ENCODE measurements at places on chromosomes 1 and 21. TPM values are rescaled to one million over a fixed set of nuclear protein-coding genes. Genes with fewer than 3 reads are reported as not detected.

GRCh38 chr1:12031039-12031980 lies 12.0 kb downstream of the MIIP start:
- H3K4me1 ChIP-seq, result no peaks in the 10 kb centered on the region
- H3K27me3 ChIP-seq, result no peaks in the 10 kb centered on the region
- peaks cover 25% of the 10 kb centered on the region for H3K36me3 ChIP-seq
- H3K4me3 ChIP-seq, result no peak overlapping the region

DNA sequence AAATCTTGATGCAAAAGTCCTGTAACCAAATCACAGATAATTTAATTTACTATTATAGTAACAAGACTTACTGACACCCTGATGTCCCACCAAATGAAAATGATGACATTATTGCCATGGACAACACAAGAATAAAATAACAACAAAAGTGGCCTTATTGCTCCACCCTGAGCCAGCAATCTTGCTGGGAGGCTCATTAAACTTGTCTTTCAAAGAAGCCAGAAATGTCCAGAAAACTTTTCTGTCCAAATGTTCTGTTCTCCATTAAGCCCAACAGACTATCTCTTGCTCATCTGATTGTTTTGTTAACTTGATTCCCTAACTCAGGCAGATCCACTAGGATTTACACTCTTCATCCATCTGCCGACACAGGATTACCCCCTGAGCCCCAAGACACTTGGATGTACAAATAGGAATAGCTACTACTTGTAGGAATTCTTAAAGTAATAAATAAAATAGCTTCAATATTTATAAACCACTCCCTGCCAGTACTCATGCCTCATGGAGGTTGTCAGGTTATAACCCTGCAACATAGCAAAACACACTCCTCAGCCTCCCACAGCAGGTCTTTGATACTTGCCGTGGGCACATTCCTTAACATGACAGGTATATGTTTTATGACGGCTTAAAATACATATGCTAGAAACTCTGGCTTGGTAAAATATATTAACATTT lies 84.9 kb downstream of the PTPN14 start:
- no peak overlapping the region for H3K27ac ChIP-seq
- H3K27me3 ChIP-seq, result peaks cover 2% of the 10 kb centered on the region
- no peak for DNase-seq
- H3K36me3 ChIP-seq, result no peaks in the 10 kb centered on the region
- H3K4me3 ChIP-seq, result no peak overlapping the region
- H3K4me1 ChIP-seq, result no peaks in the 10 kb centered on the region

DNA sequence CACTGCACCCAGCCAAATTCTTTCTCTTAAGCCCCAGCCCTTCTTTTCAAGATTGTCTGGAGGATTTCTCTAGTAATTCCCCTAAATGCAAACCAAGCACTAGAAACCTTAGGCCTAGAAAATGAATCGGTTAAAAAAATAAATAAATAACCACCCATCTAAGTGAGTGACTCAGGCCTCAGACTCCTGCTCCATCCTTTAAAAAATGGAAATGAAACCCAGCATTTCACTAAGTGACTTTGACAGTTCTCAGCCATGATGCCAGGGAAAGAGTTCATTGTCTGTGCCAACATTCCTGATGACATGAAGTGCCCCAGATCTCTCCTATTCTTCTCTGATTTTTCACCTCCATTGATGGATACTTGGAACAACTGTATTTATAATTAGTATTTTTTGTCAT lies 415.2 kb upstream of the DAB1 start:
- no peak overlapping the region for H3K27ac ChIP-seq
- H3K4me3 ChIP-seq, result no peak overlapping the region
- no peaks in the 10 kb centered on the region for H3K36me3 ChIP-seq
- no peak for DNase-seq
- peaks cover 1% of the 10 kb centered on the region for H3K27me3 ChIP-seq

GRCh38 chr1:20487236-20487590 lies 1.2 kb upstream of the CAMK2N1 start:
- peaks cover 14% of the 10 kb centered on the region for H3K4me1 ChIP-seq
- no peaks in the 10 kb centered on the region for H3K36me3 ChIP-seq
- H3K27me3 ChIP-seq, result peaks cover 36% of the 10 kb centered on the region
- DNase-seq, result no peak

DNA sequence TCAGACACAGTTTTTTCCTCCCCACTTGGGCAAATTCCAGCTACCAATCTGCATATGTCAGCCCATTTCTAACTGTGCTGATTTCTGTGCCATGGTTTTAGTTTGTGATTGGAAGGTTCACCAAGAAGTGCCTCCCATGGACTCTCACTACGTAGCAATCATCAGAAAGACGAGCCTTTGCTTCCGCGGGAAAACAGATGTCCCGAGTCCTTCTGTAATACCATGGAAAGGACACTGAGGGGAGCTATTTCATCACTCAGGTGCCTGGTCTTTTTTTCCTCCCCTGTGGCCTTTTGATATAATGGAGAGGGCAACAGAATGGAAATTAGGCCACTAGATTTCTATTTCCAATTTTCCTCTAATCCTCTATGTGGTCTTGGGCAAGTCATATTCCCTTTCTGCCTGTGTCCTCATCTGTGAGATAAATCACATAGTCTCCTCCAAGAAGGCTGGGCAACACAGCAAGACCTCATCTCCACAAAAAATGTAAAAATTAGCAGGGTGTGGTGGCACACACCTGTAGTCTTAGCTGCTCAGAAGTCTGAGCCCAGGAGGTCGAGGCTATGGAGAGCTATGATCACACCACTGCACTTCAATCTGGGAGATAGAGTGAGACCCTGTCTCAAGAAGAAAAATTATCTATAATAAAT lies 24.8 kb downstream of the LEMD1 start:
- no peaks in the 10 kb centered on the region for H3K36me3 ChIP-seq
- no peak overlapping the region for H3K4me3 ChIP-seq
- H3K27me3 ChIP-seq, result peaks cover 6% of the 10 kb centered on the region
- peak; percentile 27 for DNase-seq
- no peak overlapping the region for H3K27ac ChIP-seq
- no peaks in the 10 kb centered on the region for H3K4me1 ChIP-seq

DNA sequence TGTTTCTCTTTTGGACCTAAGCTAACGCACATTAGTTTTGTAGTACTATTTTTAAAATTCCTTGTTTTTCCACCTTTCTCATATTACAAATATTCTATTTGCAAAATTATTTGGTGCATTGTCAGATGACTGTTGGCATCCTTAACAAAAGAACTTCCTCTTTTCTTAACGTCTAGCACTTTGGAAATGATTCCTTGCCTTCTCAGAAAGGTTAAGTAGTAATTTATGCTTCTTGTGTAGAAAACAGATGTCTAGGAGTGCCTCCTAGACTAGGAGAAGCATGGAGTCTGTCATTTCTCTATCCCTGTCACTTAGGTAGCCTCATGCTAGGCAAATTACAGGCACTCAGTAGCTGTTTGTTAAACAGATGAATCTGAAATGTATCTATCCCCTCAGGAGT lies 64.4 kb downstream of the HSPA13 start:
- DNase-seq, result no peak
- no peak overlapping the region for H3K27ac ChIP-seq
- no peaks in the 10 kb centered on the region for H3K36me3 ChIP-seq
- no peaks in the 10 kb centered on the region for H3K4me1 ChIP-seq
- H3K4me3 ChIP-seq, result no peak overlapping the region

- no peak overlapping the region for H3K4me3 ChIP-seq
- no peak overlapping the region for H3K27ac ChIP-seq
- peaks cover 4% of the 10 kb centered on the region for H3K27me3 ChIP-seq
- H3K36me3 ChIP-seq, result peaks cover 2% of the 10 kb centered on the region
Observed at GRCh38 chr1:233664253-233664652, 50.3 kb downstream of the KCNK1 start.

DPM3 gene
- total RNA-seq, result 37.7 TPM

SLFNL1 gene
- total RNA-seq, result not detected

ZBTB8B gene
- total RNA-seq, result not detected
